ENCODE measurements at places on chromosomes 5 and 9.

- DNase-seq = peak; percentile 3
Observed at GRCh38 chr5:125798307-125798706, 624.9 kb upstream of the GRAMD2B start.

DNA sequence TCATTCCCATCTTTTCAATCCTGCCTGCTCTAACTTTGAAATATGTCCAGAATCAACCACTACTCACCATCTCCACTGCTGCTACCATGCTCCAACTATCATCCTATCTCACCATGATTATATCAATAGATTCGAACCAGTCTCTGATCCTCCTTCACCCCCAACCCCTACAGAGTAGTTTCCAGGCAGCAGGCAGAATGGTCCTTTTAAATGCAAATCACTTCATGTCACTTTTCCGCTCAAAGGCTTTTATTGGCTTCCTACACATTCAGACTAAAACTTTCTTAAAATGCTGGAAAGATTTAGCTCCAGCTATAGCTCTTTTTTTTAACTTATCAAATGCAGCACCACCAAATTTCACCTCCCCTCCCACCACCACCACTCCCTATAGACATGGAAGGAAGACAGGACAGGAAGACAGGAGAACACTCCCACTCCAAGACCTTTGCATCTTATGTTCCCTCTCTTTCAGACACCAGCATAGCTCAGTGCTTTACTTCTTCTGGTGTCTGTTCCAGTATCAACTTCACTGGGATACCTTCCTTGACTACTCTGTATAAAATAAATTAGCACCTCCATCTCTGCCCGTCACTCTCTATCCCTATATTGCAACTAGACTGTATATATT is 9.9 kb upstream of the PPP2R2B start:
- no peak for DNase-seq

GRCh38 chr5:118069452-118069851 is 918.9 kb downstream of the DTWD2 start:
- no peak for DNase-seq

GRCh38 chr9:2291980-2292704 is 277.0 kb downstream of the SMARCA2 start:
- DNase-seq = no peak

DNA sequence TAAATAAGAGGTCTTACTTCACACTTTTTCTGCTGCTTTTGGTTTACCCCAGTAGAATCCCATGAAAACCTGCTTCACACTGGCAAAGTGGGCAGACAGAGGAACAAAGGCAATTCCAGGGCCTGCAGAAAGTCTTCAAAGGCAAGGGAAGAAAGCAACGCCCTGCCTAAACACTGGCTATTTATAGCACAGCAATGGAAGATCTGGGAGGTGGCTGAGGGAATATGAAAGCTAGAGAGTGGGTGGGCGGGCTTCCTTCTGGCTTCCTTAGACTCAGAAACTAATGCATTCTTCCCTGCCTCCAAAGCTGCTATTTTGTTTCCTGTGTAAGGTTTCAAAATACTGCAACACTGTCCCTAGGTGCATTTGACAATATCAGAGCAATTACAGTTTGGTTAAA is 46.8 kb downstream of the ELAVL2 start:
- peak; percentile 17 for DNase-seq

DNA sequence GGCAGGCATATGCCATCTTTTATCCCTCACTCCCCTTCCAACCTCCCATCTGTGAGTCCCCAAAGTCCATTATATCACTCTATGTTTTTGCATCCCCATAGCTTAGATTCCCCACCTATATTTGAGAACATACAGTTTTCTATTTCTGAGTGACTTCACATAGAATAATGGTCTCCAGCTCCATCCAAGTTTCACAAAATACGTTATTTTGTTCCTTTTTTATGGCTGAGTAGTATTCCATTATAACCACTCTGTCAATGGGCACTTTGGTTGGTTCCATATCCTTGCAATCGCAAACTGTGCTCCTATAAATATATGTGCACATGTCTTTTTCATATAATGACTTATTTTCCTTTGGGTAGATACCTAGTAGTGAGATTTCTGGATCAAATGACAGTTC is 178.6 kb downstream of the GAS1 start:
- DNase-seq = no peak

DNA sequence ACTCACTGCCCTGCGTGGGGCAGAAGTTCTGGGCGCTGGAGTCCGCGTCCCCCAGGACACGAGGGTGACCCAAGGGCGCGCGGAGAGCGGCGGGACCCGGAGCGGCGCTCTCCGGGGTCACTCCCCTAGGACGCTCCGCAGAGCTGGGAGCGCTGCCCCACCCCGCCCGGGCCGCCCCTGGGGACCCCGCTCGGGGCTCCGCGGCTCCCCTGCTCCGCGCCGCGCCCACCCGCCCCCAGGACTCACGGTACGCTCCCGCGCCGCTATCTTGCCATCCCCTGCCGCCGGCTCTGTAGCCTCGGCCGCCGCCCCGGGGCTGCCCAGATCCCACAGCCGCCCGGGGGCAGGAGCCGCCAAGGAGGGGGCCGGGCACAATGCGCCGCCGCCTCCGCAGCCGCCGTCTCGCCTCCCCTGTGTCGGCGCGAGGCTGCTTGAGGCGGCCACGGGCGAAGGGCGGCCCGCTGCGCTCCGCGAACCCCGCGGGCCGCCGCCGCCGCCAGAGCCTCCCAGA is 303 bp downstream of the LIFR start:
- DNase-seq = no peak

GRCh38 chr5:16057277-16057676 is 122.3 kb downstream of the MARCHF11 start:
- no peak for DNase-seq

GRCh38 chr5:156556666-156557406 is 229.9 kb downstream of the SGCD start:
- no peak for DNase-seq

GRCh38 chr5:172280929-172281328 is 2.6 kb downstream of the UBTD2 start:
- no peak for DNase-seq

- DNase-seq = no peak
Observed at GRCh38 chr5:171868236-171868635, 82.6 kb downstream of the SMIM23 start.

DNA sequence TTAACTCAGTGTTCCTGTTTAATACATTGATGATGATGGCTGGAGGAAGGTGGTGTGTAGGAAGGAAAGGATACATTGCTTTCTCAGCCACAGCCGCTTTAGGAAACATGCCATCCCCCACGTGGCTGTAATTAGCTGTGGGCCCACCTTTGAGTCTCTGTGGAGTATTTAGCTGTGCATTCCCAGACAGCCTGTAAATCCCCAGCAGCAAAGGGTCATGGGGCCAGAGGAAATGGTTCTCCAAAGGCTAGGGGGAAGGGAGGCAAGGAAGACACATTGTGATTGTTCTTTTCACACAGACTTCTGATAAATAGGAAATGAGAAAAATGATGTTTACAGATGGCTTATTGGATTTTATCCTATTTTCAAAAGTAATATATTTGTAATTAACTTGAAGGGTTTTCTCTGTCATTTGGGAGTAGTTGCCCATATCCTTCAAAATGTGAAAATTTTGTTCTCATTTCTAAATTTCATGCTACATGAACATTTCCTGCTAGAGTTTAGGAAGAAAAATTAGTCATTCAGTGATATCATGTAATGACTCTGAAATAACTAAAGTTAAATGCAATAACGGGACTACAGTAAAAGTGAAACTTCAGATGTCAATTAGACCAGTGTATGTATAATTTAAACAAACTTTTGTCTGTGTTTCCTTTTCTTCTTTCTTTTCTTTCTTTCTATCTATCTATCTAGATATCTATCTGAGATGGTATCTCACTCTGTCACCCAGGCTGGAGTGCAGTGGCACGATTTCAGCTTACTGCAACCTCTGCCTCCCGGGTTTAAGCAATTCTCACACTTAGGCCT is 24.3 kb upstream of the F2R start:
- no peak for DNase-seq
